ENCODE measurements at places on chromosomes 3 and 15. TPM values are rescaled to one million over a fixed set of nuclear protein-coding genes. Genes with fewer than 3 reads are reported as not detected.

DNA sequence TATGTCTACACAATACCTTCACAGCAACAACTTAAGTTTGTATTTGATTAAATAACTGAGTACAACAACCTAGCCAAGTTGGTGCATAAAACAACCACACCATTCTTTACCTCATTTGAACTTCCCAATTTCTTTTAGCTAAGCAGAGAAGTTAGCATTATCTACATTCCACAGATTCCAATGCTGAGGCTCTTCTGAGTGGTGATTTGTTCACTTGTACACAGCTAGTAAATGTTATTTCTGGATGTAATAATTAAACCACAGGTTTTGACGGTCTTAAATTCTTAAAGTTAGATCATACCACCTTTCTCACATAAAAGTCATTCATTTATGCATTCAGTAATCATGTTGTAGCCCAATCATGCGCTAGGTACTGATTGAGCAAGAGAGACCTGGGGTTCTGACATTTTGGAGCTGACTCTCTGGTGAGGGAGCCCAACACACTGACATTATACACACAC lies 102.5 kb downstream of the SST start:
- no peak for DNase-seq

DNA sequence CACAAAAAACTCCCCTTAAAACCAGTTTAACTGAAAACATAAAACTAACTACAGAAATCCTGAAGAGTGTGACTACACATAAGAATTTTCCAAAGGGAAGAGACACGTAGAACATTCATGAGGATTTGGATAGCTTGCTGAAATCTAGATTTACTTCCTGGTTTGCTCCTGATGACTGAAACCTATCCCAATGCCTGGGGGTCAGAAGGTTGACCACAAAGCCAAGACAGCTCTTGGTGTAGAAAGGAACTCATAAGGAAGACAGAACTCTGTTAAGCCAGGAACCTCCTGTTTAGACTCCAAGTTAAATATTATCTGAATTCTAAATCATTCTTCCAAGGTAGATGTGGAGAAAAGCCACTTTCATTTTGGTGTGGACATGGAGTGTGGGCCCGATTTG lies 92.8 kb downstream of the TFG start:
- DNase-seq = no peak

- DNase-seq = peak; percentile 81
Measured at GRCh38 chr15:74127255-74127953, 3.0 kb upstream of the ISLR2 start.

- DNase-seq = no peak
Measured at GRCh38 chr3:76367281-76367680, 581.9 kb upstream of the ZNF717 start.

GRCh38 chr15:26842391-26842790 lies 24.5 kb upstream of the GABRA5 start:
- DNase-seq = no peak

DNA sequence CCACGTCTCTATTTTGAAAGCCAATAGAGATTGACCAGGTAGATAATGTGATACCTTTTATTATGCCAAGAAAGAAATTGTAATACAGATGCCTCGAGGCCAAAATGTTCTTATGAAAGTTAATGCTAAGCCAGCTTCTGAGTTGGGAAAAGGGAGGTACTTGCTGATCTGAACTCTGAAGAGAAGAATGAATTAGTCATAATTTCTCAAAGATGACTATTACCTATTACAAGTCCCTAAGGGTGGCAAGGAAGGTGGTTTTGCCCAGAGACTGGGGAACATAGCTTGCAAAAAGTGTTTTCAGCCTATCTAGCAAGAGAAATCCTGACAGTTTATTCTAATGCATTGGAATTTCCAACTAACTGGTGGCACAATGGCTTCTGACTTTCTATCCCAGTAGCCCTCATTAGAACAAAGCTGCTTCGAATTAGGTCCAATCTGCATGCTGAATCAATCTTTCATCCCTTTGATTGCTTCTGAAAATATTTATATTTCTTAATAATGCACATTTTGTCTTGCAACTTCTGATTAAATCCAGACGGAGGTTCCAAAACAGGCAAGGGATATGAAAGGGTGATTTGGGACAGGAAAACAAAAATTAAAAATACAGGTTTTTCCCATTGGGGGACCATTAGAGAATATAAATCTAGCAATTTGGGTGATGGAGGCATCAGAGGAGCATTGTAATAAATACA lies 17.7 kb upstream of the NR2F2 start:
- no peak for DNase-seq

GRCh38 chr15:70356919-70357318 lies 259.2 kb upstream of the TLE3 start:
- DNase-seq = no peak

DNA sequence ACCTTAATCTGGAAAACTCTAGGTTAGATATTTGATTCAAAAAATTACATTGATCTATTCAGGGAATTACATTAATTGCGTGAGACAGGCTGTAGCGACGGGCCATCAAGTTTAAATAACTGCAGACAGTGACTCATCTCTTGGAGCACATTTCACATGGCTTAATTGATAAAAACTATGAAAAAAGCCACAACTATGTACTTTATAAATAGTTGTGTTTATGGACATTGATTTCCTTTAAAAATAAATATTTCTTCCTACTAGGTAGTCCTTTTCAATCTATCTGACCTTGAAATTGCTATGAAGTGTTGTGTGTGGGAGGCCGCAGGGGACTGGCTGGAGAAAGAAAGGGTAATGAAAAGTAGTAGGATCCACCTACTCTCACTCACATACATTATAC lies 157.8 kb downstream of the IL1RAP start:
- DNase-seq = no peak

DNA sequence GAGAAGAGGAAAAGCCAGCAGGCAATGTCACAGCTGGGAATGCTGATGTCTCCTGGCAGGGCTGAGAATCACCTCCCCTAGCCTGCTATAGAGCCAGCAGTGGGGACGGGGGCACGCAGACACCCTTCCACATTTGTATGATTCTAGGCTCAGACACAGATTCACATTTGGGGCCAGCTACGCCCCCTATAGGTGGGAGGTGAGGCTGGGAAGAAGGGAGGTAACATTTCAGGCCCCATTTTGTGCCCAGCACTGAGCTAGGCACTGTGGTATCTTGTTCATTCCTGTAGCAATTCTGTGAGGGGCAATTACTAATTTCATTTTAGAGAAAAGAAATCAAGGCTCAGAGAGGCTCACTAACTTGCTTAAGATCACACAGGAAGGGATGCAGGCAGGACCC lies 15.9 kb upstream of the ACAD9 start:
- DNase-seq = no peak

DNA sequence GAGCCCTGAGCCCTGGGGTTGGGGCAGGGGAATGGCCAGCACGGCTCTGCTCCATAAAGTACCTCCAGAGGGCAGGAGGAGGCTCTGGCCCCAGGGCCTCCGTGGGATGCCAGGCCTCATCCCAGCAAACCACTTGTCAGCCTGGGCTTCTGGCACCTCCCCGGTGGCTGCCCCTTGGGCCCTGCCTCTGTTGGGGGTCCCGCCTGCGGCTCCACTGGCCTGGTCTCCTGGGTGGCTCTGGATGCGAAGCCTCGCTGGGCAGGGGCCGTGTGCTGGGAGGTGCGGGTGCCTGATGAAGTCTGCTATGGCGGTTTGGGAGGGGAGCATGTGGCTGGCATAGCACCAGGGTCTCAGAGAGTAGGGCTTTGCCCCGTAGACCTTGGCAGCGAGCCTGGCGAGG lies 37.6 kb downstream of the PLXNA1 start:
- no peak for DNase-seq

GRCh38 chr3:149473357-149474249 lies 894 bp upstream of the TM4SF4 start:
- DNase-seq = no peak

DNA sequence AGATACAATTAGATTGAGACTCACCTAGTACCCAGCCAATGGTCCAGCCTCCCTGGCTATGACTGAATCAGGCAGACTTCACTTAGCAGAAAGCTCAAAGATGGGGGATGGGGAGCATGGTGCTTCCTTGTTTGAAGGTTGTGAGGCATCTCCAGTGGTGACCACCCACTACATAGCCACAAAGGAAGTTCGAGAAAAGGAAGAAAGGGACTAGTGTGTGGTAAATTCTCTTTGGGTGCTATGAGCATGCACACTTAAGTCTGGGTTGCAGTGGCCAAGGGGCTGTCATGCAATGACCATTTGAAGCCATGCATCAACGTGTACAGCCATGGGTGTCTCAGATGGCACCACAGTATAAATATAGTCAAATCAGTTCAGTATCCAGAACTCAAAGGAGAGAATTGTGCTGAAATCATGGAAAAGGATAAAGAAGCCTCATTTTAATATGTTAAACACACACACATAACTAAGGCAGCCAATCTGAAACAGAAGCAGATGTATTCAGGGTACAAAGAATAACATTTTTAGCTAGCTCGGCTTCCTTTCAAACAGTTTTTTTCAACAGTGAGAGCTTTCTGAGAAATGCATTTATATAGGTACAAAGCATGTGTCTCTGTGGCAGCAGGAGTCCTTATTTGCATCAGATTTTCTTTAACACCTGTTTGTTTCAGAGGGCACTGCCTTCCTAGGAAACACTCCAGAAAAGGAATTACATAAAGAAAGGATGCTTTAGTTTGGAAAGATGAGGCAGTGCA lies 275.5 kb downstream of the GAP43 start:
- no peak for DNase-seq

DNA sequence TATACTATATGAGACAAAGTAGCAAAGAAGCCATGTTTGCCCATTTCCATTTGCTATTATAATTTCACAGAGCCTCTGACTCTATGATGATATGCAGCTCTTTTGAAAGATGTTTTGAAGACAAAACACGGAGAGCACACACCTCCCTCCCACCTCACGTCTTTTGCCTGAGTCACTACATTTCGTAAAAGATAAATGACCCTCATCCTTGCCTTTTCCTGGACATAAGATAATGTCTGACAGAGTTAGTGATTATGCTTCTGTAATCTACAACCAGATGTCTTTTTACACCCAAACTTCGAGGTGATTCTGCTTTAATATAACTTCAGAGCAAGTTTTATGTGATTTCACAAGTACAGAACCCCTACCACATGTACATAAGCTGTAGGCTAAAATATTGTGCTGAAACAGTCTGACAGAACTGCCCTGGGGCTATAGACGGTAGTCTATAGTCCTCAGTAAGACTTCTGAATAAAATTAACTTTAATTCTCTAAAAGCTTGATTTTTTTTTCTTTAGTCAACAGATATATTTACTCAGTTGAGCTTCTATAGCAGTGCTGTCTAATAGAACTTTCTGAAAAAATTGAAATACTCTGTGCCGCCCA lies 99.9 kb downstream of the CD200R1L start:
- DNase-seq = no peak

GRCh38 chr3:106685745-106686144 lies 691.5 kb upstream of the CCDC54 start:
- no peak for DNase-seq

DNA sequence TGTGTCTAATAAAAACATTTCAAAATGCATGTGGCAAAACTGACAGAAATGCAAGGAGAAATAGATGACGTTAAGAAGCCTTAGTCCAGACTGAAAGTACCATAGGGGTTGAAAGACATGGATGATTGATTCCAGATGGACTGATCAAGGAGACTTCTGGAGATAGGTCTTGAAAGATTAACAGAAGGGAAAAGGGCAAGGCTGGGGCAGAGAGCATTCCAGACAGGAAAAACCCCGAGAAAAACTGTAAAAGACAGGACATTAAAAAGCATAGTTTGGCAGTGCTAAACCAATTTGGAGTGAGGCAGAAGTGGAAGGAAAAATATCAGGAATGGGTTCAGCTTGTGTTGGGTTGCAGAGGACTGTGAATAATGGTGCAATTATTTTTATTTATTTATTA lies 375.2 kb upstream of the SGO1 start:
- no peak for DNase-seq

DNA sequence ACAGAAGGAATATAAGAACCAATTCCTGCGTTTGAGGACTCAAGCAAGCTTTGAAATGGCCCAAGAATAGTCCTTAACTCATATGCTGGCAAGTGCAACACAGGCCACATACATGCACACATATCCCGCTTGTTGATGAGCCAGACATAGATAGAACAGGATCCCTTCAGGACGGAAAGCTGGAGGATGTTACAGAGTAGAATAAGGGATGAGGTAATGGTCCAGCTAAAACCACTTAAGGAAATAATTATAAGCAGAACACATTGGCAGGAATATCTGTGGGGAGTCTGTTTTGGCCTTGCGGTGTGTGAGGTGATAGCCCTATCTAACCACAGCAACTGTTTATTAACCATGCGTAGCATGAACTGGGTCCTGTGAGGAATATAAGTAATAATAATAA lies 25.0 kb downstream of the SCG3 start:
- DNase-seq = no peak

DNA sequence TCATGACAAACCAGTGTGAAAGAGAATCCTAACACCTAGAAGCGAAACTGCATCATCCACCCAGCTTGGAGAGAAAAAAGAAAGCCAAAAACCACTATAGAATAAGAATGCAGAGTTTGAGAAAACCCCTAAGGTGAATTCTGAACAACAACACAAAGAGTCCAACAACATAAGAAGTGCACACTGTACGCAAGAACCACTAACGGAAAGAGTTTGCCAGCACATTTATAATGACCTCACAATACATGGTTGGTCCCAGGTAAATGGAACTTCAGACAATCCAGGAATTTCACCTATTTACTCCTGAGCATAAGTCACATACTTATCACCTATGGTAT lies 128.3 kb upstream of the BHLHE40 start:
- no peak for DNase-seq

GRCh38 chr15:66733976-66734375 lies 31.9 kb downstream of the SMAD6 start:
- DNase-seq = no peak

DNA sequence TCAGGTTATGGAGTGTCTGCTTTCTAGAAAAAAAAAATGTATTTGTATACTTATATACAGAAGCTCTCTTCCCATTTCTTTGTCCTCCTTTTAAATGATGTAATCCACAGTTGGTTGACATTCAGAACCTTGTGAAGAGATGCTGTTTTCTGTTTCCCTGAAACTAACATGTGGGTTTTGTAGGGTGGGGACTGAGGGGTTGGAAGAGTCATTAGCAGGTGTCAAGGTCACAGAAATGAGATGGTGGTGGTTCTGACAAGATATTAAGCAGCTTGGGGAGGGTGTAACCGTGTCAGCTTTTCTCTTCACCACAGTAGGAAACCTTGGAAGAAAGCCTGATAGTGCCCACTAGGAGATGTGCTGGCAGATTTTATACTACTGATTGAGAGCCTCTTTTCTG lies 2.4 kb downstream of the RASA2 start:
- no peak for DNase-seq

- no peak for DNase-seq
Measured at GRCh38 chr15:36609793-36610192, 30.4 kb downstream of the CDIN1 start.

SERPINI2 gene
- total RNA-seq = 5.7 TPM

IL16 gene
- 6.6 TPM for total RNA-seq

GOLGA6D gene
- 0.10 TPM for total RNA-seq

EXD1 gene
- total RNA-seq = not detected

GORASP1 gene
- total RNA-seq = 41.7 TPM

ITIH1 gene
- total RNA-seq = 0.44 TPM

C3orf49 gene
- total RNA-seq = not detected
